Heart right ventricle (tissue), 16 donors: ENCODE measurements at places on chromosomes 2 and 18.

DNA sequence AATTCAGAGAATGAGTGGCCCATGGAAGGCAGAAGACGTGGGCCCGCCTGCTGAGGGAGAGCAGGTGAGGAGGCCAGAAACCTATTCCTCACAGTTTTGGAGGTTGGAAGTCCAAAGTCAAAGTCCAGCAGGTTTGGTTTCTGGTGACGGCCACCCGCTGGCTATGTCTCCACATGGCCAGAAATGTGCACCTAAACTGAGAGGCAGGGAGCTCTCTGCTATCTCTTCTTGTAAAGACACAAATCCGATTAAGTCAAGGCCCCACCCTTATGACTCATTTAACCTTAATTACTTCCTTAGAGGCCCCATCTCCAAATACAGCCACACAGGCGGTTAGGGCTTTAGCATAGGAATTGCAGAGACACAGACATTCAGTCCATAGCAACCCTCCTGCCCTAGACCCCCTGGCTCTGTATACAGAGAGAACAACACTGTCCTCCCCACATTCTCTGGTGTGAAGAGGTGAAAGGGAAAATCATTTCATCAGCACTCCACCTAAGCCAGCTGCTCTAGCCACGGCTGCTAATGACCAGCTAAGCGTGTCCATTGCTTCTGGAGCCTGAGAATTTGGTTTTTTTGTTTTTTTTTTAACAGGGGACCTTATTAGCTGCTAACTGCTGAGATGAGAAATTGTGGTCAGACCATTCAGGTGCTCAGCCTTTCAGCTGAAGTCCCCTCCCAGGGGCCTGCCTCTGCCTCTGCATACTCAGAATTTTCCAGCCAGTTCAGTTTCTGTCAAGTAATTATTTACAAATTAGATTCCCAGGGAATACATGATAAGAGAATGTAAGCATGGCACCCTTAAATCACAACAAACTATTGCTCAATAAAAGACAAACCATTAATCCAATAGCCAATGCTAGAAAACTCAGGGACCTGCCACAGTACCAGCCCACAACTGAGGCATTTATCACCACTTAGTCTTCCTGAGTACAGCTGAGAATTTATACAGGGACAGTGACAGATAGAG, 368.7 kb upstream of the ID2 start:
- DNase-seq, result no peak

DNA sequence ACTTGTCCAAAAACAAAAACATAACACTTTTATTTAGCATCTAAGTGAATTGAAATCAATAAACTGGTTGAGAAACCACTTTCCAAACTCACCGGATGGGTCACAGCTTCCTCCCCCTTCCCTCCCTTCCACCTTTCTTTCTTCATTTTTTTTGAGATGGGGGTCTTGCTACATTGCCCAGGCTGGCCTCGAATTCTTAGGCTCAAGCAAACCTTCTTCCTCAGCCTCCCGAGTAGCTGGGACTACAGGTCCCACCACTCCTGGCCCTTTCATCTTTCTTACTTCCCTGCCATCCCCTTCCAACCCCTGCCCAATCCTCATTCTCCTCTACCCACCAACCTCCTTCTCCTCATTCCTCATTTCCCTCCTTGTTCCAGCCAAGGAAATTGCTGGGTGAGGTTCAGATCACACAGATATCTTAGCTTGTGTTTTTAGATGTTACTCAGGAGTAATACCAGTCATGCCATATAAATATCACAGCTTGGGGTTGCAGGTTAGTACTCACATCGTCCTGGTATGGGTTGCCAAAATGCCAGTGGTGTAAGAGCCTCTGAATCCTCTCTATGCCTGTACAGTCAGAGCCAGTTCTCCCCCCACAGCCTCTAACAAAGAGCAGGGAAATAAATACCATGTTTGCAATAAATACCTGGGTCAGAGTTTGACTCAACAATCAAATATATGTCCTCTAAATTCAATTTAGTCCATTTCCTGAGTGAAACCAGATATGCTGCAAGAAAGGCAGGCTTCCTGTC, 132.7 kb upstream of the NDUFV2 start:
- DNase-seq, result no peak

DNA sequence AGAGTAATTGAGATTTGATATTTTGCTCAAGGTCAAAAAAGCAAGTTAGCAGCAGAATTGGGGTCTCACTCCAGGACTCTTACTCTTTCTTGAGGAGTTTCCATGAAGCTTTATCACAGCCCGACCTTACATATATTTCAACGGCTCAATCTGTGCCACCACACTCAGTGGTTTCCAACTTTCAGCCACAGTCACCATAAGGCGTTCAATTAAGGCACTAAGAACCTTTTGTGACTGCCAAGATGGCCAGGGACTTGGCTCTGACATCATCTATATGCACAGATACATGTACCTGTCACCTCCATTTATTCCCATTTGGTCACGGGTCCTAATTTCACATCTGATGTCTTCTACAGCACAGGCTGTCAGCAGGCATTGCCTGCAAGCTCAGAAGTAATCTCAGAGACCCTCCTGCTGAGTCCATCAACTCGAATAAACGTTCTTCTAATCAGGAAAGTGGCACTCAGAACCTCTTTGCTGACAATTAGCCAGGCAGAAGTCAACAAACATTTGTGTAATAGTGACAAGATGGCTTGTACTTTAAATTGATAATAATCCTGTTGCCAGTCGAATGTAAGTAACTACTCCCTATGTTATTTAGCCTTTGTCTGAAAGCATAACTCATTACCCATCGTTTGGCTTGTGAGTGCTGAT, 16.1 kb downstream of the DYTN start:
- DNase-seq, result no peak

DNA sequence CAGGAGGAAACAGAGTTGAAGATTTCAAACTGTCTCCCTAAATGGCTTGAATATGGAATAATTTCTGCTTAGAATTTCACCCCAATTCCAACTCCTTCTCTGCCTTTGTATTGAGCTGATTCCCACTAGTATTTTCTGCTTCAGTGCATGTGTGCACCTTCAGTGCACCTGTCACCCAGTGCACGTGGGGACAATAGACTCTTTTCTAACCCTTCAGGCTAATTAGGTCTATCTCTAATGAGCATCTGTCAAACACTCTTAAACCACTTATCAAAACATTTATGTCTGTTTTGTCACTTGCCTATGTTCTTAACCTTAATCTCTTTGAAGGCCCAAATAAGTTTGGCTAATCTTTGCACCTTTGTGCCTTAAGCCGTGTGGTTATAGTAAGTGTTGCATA, 232.0 kb upstream of the NETO1 start:
- no peak for DNase-seq

- no peak for DNase-seq
These were observed 641.6 kb downstream of the SUCLG1 start for GRCh38 chr2:83817511-83817910.

- no peak for DNase-seq
These were observed 288.0 kb downstream of the AFF3 start for GRCh38 chr2:99854236-99854852.

GRCh38 chr18:9861933-9862332, 23.8 kb upstream of the TXNDC2 start:
- DNase-seq, result no peak

GRCh38 chr2:204415406-204416181, 129.7 kb upstream of the PARD3B start:
- DNase-seq, result no peak

- DNase-seq, result no peak
These were observed 1049.9 kb downstream of the TSN start for GRCh38 chr2:122805346-122805745.

GRCh38 chr2:213172641-213173040, 21.2 kb upstream of the IKZF2 start:
- no peak for DNase-seq

DNA sequence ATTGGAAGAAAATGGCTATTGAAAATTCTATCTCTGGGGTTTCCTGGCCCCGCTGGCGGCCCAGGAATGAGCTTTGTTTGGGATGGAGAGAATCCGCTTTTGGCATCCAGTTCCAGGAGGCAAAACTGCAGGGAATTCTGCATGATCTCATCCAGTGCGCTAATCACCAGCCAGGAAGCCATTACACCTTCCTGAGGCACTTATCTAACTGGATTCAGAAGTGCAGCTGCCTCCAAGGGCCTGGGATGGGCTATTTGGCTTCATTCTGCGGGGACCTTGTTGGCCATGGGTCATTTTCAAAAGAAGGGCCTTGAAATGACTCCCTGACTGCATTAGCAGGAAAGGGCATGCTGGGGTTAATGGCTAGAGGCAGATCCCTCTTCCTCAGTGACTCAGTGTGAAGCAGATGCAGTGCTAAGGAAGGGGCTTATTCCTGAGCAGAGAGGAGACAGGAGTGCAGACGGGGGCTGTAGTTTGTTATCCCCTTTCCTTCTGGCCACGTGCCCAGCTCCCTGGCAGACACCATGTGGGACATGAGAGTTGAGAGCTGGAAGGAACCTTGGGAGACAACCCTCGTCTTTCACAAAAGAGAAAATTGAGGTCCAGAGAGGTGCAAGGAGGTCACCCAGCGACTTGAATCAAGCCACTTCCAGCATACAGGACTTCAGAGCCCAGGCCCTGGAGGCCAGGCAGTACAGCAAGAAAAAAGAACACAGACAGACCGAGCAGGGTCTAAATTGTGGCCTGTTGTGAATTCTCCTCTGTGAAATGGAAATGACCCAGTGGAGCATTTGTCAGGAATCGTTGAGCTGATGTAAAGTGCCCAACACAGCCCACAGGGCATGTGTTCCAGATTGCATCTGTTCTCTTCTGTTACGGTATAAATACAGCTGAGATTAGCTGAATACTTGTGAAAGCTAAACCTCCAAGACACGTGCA, 161.8 kb downstream of the PRKCE start:
- peak; percentile 52 for DNase-seq

GRCh38 chr2:9264301-9264700, 57.7 kb downstream of the ASAP2 start:
- no peak for DNase-seq

GRCh38 chr18:55996717-55997116, 408.7 kb upstream of the TCF4 start:
- no peak for DNase-seq

GRCh38 chr18:30135938-30136337, 906.6 kb downstream of the DSC3 start:
- DNase-seq, result no peak

DNA sequence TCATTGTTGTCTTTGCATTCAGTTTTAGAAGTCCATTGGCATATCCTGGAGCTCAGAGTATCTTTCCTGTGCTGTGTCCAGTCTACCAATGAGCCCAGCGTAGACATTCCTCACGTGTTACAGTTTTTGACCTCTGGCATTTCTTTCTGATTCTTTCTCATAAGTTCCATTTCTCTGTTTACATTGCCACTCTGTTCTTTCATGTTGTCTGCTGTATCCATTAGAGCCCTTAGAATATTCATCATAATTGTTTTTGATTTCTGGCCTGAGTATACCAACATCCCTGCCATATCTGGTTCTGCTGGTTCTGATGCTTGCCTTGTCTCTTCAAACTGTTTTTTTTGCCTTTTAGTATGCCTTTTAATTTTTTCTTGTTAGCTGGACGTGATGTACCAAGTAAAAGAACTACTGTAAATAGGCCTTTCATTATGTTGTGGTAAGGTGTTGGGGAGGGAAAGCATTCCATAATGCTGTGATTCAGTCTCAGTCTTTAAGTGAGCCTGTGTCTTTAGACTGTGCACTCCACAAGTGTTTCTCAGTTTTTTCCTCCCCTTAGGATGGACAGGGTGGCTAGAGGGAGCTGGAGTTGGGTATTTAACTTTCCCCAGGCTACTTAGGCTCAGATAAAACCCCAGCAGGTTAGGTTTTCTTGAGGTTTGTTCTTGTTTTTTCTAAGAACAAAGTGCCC, 35.6 kb downstream of the CEP192 start:
- no peak for DNase-seq

GRCh38 chr2:63772061-63772460, 69.6 kb upstream of the UGP2 start:
- DNase-seq, result no peak

GRCh38 chr2:241198381-241199279, 10.2 kb downstream of the ANO7 start:
- DNase-seq, result no peak

- no peak for DNase-seq
These were observed 74.7 kb downstream of the TGIF1 start for GRCh38 chr18:3524706-3525105.

- no peak for DNase-seq
These were observed 814.0 kb upstream of the ID2 start for GRCh38 chr2:7867867-7868266.

GRCh38 chr2:135052997-135053474, 944 bp downstream of the RAB3GAP1 start:
- no peak for DNase-seq

GRCh38 chr2:54512663-54513362, 56.7 kb downstream of the SPTBN1 start:
- no peak for DNase-seq

- no peak for DNase-seq
These were observed 42.6 kb downstream of the ARHGAP15 start for GRCh38 chr2:143171817-143172216.
